ENCODE measurements at places on chromosomes 13 and 19.
A peak's percentile ranks its signal among the peaks of the same experiment; 100 is the strongest.

DNA sequence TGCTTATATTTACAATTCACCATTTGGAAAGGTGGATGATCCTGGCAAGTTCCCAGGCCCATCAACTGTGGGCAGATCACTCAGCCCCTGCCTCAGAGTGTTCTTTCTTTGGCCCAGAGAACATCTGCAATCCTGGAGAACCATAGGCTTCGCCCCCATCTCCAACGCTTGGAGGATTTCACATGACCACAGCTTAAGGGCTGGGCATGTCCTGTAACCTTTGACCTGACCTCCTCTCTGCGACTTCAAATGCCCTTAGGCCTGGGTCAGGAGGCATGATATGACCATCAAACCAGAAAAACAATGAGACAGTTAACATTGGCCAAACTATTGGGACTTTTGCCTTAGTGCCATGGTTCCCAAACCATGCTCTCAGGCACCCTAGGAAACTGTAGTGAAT is 7.2 kb upstream of the MBNL2 start:
- no peak for DNase-seq

DNA sequence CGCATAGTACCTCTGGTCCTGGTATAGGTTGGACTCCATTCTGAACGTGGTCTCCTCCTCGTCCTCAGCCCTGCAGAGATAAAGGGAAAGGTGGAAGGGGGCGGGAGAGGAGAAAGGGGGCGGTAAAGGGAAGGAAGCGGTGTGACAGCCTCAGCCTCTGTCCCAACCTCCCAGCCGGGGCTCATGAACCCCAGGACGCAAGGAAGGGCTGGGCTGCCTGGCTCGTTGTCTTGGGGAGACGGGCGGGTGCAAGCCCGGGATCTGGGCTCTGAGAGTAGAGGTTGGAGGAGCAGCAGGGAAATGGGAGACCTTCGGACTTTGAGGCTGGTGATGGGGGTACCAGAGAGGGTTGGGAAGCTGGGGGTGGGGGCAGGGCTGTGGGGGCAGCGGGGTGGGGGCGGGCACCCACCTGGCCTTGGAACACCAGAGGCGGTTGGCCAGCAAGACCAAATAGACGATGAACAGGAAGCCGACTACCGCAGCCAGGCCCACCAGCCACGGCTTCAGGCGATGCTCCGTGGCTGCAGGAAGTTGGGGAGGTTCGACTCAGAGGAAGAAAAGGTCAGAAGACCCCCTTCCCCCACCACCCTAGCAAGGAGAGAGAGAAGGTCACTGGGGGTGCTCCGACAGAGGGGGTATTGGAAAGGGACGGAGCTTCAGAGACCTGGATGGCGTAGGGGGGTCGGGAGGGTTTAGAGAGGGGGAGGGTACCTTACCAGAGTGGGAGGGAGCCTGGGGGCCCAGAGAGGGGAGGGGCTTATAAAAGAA is 1.7 kb downstream of the SMIM24 start:
- DNase-seq: no peak

- DNase-seq: no peak
Measured at GRCh38 chr13:108082481-108082880, 132.9 kb downstream of the LIG4 start.

DNA sequence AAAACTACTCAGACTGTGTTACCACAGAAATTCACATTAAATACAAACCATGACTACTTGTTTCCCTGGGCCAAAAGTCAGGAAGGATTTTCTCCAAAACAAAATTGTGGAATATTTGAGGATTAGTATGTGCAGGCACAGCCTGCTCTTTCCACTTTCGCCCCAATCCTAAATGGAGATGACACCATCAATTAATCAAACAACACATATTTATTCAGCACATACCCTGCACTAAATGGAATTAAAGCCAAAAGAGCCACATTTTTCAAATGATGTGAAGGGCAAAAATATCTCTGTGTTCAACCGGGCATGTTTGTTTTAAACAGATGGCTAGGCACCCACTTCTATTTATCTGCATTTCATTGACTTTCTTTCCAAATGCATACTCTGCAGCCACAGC is 523.1 kb downstream of the DCT start:
- DNase-seq: no peak

DNA sequence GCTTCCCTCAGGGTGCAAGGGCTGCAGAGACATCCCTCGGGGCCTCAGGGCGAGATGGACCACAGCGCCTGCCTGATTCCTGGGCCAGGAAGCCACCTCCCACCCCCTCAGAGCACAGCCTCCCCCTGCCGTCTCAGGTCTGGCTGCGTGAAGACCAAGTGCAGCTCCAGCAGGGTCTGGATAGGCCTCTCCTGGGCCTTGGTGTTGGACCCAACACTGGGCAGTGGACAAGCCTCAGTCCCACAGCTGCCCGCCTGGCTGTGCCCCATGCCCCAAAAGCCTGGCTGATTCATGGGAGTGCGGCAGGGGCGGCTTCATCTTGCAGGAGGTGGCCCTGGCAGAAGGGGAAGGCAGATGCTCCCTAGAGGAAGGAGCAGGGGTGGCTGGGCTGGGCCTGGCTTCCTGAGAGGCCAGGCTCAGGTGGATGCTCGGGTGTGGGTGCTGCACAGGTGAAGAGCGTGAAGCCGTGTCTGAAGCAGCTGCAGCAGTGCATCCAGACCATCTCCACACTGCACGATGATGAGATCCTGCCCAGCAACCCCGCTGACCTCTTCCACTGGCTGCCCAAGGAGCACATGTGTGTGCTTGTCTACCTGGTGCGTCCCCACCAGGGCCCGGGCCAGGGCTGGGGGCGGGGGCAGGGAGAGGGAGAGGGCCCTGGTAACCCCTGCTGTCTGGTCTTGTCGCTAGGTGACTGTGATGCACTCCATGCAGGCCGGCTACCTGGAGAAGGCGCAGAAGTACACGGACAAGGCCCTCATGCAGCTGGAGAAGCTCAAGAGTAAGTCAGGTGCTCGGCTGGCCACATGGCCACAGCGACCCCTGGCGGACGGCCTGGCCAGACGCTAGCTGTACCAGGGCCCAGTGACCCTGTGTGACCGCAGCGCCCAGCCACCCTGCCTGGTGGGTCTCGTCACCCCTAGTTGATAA is 21.7 kb downstream of the MAU2 start:
- DNase-seq: peak; percentile 22

GRCh38 chr13:59461411-59461810 is 702.3 kb downstream of the DIAPH3 start:
- DNase-seq: peak; percentile 82

DNA sequence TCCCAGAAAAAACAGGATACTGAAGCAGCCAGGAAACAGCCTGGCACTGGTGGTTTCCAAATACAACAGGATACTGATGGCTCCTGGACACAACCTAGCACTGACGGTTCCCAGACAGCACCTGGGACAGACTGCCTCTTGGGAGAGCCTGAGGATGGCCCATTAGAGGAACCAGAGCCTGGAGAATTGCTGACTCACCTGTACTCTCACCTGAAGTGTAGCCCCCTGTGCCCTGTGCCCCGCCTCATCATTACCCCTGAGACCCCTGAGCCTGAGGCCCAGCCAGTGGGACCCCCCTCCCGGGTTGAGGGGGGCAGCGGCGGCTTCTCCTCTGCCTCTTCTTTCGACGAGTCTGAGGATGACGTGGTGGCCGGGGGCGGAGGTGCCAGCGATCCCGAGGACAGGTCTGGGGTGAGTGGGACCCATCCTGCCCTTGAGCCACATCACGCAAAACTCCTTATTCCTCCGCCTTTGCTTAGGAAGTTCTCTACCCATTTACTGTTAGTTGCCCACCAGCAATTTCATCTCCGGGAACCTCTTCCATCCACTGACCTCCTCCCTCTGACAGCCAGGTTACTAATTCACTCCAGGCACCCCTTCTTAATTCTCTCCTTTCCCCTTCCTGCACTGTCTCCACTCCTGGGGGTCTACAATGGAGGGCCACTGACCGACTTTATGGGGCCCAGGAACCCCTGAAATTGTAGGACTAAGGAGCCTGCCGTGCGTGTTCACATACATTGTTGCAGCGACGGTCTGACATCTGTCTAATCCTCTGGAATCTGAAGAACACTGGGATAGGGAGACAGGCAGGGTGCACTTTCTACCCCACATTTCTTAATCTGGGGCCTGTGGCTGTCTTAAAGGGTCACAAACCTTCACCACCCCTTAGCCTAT is 1.2 kb downstream of the ITPKC start:
- peak; percentile 7 for DNase-seq

GRCh38 chr13:34308725-34309124 is 490.8 kb downstream of the RFC3 start:
- no peak for DNase-seq

DNA sequence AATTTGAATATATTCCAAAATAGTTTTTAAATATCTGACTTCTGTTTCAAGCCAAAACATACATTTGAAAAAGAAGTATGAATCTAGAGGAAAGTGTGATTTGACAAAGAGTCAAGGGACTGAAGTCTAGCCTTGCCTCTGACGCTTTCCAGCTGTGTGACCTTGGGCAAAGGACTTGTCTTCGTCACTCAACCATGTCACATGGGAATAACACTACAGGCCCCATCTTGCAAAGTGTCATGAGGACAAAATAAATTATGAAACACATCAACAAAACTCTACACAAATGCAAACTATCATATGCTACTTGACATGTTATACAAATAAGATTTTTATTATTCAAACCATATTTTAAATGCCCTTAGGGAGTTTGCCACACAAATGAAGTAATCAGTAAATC is 73.0 kb downstream of the CYSLTR2 start:
- DNase-seq: no peak

DNA sequence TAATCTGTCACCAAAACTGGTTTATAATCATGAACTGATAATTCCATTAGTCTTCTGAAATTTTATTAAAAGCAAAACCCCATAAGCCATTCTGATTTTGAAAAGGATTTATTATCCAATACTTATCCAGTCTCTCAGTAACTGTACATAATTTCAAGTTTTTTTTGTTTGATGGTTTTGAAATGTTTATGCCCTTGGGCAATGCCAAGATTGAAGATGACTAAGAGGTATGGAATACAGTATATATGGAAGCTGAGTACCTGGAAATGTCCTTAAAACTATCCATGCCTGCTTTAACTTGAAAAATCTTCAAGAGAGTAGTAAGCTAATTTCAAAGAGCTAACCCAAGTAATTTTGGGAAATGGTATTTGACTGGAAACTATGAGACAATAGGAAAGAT is 1.8 kb upstream of the NEK5 start:
- DNase-seq: no peak

DNA sequence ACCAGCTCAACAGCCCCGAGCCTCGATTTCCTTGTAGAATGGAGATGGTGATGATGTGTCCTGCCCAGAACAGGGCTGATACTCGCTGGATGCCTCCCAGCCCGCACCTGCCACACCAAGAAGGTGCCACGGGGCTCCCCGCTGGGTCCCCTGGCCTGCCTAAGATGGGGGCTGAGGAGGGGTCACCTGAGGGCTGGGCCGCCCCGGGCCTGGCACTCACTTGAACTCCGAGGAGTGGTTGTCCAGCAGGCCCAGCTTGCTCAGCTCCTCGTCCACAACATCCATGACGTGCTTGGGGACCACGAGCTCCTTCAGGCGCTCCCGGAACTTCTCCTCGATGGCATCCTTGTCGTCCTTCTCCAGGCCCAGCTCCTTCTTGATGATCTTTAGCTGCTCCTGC is 14.4 kb downstream of the LONP1 start:
- no peak for DNase-seq

DNA sequence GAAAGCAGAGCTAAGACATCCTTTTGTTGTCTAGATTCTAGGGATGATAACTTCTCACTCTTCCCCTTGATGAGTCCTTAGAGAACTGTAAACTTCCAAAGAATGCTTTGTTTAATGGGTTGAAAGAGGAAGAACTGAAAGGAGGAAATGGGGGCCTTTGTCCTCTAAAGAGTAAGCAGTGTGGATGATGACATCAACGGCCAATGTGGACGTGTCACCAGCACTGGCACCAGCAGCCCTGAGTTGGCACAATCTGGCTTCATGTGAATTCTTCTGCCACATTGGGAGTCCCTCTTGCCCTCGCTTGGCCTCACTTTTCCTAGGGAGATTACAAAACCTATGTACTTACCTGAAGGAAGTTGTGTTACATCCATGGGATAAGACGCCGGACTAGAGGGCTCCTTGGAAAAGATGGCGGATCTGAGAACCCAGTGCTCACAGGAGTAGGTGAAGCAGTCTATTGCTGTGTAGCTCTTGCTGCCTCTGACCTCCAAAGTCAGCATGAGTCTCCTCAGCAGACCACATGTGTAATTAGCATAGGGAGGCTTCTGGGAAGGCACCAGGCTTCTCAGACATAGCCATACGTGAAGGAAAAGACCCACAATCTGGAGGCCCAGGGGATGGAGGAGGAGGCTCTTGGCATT is 62.8 kb downstream of the RGCC start:
- no peak for DNase-seq

GRCh38 chr13:28250542-28250941 is 112.2 kb downstream of the PAN3 start:
- no peak for DNase-seq

GRCh38 chr19:10478476-10478875 is 24.7 kb downstream of the KEAP1 start:
- peak; percentile 10 for DNase-seq

- peak; percentile 44 for DNase-seq
Measured at GRCh38 chr13:94658926-94659597, 53.3 kb downstream of the SOX21 start.

GRCh38 chr13:85287528-85287927 is 511.7 kb downstream of the SLITRK6 start:
- DNase-seq: no peak

GRCh38 chr19:54707962-54708361 is 16.3 kb upstream of the KIR3DL3 start:
- no peak for DNase-seq

- no peak for DNase-seq
Measured at GRCh38 chr19:8573316-8573715, 3.9 kb downstream of the MYO1F start.

DNA sequence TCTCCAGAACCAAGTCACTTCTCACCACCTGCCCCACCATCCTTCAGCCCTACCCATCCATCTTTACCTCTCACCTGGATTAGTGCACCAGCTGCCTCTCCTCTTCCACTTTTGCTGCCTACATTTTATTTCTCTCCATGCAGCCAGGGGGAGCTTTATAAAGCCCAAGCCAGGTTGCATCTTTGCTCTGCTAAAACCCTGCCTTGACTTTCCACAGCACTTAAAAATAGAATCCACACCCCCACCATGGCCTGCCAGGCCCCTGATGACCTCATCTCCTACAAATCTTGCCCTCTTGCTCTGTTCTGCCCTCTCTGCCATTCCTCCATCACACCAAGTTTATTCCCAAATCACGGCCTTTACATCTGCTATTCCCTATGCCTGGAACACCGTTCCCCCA is 1.8 kb downstream of the HOOK2 start:
- DNase-seq: peak; percentile 43
